Astrocyte (in vitro differentiated cells and primary cell): ENCODE measurements at places on chromosomes 7 and 10. TPM values are rescaled to one million over a fixed set of nuclear protein-coding genes. Genes with fewer than 3 reads are reported as not detected.
A peak's percentile ranks its signal among the peaks of the same experiment; 100 is the strongest.

DNA sequence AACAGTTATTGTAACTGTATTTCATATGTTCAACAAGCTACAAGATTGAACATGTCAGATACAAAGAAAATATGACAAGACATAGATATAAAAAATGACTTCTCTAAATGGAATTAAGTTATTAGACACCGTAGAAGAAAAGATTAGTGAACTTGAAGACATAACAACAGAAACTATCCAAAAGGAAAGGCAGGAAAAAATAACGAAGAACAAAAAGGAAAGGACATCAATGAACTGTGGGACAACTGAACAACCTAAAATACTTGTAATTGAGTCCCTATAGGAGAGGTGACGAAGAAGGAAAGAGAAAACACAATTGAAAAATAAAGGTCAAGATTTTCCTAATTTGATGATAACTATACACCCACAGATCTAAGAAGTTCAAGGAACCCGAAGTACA, 32.3 kb downstream of the UPF2 start:
- H3K4me3 ChIP-seq: no peak overlapping the region
- H3K4me1 ChIP-seq: no peaks in the 10 kb centered on the region
- no peak for DNase-seq
- no peak overlapping the region for H3K27ac ChIP-seq
- H3K36me3 ChIP-seq: peaks cover 8% of the 10 kb centered on the region

- H3K27ac ChIP-seq: no peak overlapping the region
- no peak overlapping the region for H3K4me3 ChIP-seq
- peaks cover 18% of the 10 kb centered on the region for H3K27me3 ChIP-seq
- DNase-seq: no peak
These were observed 82.9 kb downstream of the ELFN1 start for GRCh38 chr7:1752771-1753563.

DNA sequence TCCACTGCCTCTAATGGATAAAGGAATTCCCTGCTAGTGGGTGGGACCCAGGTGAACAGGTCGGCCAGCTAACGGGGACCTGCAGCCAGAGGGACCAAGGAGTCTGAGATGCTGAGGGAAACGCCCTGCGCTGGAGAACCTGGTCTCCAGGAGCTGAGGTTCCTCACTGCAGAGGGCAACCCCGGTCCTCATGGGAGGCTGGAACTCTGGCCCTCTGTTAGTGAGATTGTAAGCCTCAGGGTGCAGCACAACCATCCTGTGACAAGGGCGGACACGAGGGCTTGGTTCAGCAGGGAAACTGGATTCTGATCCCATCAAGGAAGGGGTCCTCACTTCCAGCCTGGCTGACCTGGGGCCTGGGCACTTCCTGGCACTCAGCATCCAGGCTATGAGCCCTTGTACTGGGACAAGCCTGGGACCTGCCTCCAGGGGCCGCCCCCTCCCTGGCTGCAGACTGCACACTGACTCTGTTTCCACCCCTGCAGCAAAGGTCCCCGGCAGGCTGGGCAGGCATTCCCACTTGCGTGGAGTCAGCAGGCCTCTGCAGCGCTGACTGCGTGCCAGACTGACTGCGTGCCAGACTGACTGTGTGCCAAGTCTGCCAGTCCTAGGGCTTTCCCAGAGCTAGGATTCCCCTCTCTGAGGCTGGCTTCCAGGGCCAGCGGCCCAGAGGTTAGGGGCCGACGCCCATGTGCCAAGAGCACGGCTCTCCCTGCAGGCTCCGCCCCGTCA, 143.2 kb downstream of the MAPK8 start:
- H3K27ac ChIP-seq: no peak overlapping the region
- H3K4me3 ChIP-seq: no peak overlapping the region
- DNase-seq: no peak
- H3K27me3 ChIP-seq: no peaks in the 10 kb centered on the region

- H3K4me1 ChIP-seq: no peaks in the 10 kb centered on the region
- no peak overlapping the region for H3K27ac ChIP-seq
- H3K36me3 ChIP-seq: no peaks in the 10 kb centered on the region
- no peaks in the 10 kb centered on the region for H3K27me3 ChIP-seq
These were observed 49.6 kb upstream of the UBN2 start for GRCh38 chr7:139181404-139181803.

- H3K27me3 ChIP-seq: peaks cover 44% of the 10 kb centered on the region
- no peaks in the 10 kb centered on the region for H3K36me3 ChIP-seq
- no peak for DNase-seq
- no peak overlapping the region for H3K4me3 ChIP-seq
These were observed 141.9 kb downstream of the RPS24 start for GRCh38 chr10:78175444-78176015.

DNA sequence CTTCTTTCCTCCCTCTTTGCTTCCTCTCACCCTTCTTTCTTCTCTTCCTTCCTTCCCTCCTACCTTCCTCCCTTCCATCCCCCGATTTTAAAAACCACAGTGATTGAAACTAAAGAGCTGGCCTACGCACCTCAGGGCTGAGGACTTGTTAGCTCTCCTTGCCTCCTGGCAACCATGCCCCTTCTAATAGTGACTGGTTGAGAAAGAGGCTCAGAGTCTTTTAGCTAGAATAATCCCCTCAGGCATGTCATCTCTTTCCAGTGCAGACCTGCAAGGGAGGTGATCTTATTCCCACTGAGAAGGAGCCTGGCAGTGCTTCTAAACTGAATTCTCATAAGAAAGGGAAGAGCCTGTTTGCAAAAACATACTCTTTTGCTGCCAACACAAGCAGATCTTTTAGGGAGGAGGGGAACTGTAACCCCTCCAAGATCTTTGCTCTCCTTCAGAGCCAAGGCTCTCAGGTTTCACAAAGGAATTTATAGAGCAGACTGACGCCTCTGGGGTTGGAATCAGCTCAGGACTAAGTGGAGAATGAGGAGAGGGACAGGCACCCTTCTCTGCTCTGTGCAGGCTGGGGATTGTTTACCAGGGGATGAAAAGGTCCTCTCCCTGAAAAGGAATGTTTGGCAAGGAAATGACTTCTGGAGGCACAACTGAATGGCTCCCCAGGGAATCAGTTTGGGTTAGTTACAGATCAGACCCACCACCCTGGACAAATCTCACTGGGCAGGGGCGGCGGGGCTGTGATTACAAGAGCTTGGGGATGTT, 9.4 kb upstream of the ANKRD1 start:
- H3K4me3 ChIP-seq: peak overlapping the region; percentile 27
- H3K27me3 ChIP-seq: no peaks in the 10 kb centered on the region
- H3K36me3 ChIP-seq: no peaks in the 10 kb centered on the region
- DNase-seq: peak; percentile 87

- no peak overlapping the region for H3K27ac ChIP-seq
- no peak overlapping the region for H3K4me3 ChIP-seq
- H3K4me1 ChIP-seq: no peaks in the 10 kb centered on the region
- no peaks in the 10 kb centered on the region for H3K27me3 ChIP-seq
- DNase-seq: no peak
These were observed 129.4 kb downstream of the NRBF2 start for GRCh38 chr10:63262430-63263073.

GRCh38 chr7:2128601-2129322, 104.0 kb downstream of the MAD1L1 start:
- DNase-seq: no peak
- H3K27me3 ChIP-seq: no peaks in the 10 kb centered on the region
- H3K36me3 ChIP-seq: no peaks in the 10 kb centered on the region
- H3K4me3 ChIP-seq: no peak overlapping the region
- no peaks in the 10 kb centered on the region for H3K4me1 ChIP-seq
- H3K27ac ChIP-seq: no peak overlapping the region

The TDRD1 gene
- not detected in 2 replicates for total RNA-seq

The DPP6 gene
- total RNA-seq: 0.48 and 0.91 TPM in 2 replicates

The EPHB6 gene
- total RNA-seq: 15.7 and 16.2 TPM in 2 replicates

The PPP1R9A gene
- 5.1 and 7.5 TPM in 2 replicates for total RNA-seq

The GPR37 gene
- total RNA-seq: 9.0 and 9.8 TPM in 2 replicates

The NPFFR1 gene
- not detected in 2 replicates for total RNA-seq

The LRRD1 gene
- 0.27 TPM in 1 of 2 replicates, not detected in the other for total RNA-seq
